ENCODE measurements at places on chromosomes 12 and 14.

GRCh38 chr14:100433428-100433814 lies 110.3 kb downstream of the SLC25A47 start:
- no peak for DNase-seq

- no peak for DNase-seq
These were observed 23.8 kb downstream of the MLXIP start for GRCh38 chr12:122102331-122102730.

DNA sequence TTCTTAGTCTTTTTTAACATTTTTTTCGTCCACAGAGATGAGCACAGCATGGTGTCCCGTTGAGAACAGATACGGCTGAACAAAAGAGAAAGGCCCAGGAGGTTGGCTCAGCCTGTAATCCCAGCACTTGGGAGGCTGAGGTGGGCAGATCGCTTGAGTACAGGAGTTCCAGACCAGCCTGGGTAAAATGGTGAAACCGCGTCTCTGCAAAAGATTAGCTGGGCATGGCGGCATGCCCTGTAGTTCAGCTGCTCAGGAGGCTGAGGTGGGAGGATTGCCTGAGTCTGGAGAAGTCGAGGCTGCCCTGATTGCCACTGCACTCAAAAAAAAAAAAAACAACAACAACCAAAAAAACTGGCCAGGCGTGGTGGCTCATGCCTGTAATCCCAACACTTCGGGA lies 5.9 kb upstream of the EP400 start:
- DNase-seq: no peak

GRCh38 chr12:61993734-61994345 lies 266.4 kb upstream of the USP15 start:
- no peak for DNase-seq

- no peak for DNase-seq
These were observed 34.8 kb upstream of the TSPAN9 start for GRCh38 chr12:3042394-3042793.
